Tibial nerve (tissue), 4 donors: ENCODE measurements at places on chromosomes 11 and 22.

DNA sequence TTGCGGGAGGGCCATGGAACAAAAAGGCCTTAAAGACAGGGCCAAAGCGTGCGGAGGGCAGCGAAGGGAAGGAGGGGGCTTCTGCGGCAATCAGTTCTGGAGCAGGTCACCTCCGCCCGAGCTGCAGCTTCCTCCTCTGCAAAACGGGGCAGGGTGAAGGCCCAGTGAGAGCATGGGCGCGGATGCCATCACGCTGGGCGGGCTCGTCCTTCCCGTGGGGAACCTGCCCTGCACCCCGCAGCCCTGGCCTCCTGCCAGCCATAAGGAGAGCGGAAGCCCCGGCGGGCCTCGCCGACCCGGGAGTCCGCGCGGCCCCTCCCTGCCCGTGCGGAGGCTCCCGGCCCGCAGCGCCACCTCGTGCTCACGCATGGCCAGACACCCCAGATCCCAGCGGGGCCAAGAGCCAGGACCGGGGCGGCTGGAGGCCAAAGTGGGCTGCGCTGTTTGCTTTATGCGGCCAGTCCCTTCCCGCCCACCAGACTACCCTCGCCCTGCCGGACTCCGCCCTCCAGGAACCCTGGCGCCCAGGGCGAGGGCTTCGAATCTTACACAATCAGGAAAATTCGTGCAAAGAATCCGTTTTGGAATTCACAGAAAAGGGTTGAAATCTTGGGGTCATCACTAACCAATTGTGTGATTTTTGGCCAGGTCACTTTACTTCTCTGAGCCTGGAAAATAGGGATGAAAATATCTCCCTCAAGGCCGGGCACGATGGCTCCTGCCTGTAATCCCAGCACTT lies 16.1 kb downstream of the TSKU start:
- peak; percentile 82 for DNase-seq

DNA sequence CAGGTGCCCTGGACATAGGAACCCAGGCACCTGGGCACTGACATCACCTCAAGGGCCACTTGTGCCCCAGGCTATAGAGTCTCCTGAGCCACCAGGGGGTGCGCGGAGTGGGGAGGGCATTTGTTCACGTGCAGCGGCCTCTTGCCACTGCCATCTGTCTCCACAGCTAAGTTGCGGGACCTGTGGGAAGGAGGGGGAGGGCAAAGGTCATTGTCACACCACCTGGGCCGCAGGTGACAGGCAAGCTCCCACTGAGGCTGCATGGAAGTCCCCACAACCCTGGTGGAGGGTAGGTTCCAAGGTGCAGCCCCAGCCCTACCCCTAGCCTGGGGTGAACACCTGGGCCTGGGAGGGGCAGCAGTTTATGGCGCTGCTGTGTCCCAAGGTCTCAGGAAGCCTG lies 79.5 kb downstream of the PIWIL3 start:
- DNase-seq, result no peak

DNA sequence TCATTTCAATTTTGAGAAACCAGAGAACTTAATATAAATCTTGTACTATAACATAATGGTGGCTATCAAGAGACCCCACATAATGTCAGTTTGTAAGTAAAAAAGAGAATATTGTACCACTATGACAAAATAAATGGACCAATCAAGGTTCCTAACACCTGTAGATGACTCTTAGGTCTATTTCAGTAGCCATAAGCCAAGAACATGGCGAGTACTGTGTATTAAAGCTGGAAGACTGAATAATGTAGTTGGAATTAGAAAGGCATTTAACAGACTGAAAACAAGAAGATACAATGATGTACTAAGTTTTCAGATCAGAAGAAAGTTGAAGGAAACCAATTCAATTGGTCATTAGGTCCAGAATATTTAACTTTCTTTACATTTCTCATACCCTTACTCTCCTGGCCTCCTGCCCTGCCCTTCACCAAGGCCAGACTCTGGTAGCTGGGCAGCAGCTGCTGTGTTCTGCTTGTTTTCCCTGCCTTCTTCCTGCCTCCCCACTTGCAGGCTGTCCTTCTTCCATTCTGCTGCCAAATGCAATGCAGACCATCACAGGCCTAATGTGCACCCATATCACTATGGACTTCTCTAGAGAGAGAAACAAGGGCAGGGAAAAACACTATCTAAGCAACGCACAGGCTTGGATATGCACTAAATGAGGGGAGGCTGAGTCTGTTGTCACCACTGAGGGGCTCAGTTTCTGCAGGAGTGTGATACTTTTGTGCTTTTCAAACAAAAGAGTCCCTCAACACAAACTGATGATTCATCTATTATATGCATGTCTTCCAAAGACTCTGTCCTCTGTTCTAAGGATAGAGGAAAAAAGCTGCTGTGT lies 60.1 kb downstream of the RAB30 start:
- no peak for DNase-seq

GRCh38 chr11:122082205-122082604 lies 33.8 kb downstream of the BLID start:
- no peak for DNase-seq

DNA sequence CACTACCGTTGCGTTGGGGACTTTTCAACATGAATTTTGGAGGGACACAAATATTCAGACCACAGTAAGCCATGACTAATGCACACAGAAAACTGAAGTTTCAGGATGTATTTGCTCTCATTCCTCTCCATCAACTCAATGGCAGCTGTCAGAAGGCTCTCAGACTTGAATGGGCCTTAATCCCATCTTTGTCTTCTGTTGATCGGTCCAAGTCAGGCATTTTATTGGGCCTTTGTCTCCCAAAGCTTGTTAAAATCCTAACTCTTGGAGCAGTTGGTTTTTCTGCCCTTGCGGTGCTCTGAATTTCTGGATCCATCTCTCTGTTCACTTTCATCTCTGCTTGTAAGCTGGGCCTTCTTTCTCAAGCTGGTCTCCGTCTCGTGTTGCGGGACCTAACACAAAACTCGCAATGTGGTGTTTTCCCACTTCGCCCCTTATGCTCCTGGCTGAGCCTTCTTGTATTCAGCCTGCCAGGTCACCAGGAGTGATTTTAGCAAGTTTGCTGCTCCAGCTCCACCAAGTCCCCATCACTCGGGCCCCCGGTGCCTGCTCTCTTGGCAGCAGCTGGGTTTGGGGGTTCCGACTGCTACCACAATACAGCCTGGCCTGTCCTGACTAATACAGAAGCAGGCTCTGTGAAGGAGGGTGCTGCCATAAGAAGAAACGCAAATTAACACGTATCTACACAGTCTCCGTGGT lies 27.0 kb downstream of the TSPAN32 start:
- DNase-seq, result no peak

DNA sequence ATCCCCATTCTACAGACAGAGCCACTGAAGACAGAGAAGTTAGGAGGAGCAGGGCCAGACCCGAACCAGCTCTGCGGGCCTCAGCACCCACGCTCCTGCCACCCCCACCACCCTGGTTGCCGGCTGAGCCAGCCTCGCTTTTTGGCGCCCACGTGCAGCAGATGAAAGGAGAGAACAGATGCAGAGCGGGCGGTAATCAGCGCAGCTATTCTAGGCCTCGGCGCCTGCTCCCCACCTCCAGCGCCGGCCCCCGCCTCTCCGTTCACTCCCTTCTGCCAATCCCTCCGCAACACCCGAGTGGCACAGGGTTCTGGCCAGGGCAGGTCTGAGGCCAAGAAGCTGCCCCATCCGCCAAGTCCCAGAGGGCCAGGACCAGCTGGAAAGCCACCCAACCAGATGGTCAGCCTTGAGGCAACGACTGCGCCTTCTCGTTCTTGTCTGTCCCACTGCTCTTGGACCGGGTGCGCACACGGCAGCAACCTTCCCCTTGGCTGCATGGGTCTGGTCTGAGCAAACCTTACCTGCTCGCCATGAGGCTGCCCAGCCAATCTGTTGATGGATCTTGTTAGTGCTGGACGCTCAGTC lies 16.8 kb downstream of the DNAL4 start:
- no peak for DNase-seq

DNA sequence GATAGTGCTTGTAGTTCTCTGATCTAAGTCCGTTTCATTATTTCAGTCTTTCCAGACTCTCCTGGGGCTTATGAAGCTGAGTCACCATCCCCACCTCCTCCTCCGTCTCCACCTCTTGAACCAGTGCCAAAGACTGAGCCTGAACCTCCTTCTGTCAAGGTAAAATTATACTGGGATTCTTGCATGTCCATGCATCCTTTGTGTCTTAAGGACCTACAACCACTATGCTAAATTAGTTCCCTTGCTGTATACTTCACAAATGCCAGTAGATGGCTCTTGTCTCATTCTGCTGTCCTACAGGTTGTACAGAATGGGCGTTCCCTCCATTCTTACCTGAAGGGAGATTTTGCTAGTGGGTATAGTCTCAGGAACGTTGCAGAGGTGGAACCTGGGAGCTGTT lies 42.2 kb downstream of the POLD3 start:
- DNase-seq, result no peak

- DNase-seq, result no peak
These were observed 2.8 kb downstream of the PDXP start for GRCh38 chr22:37661160-37661924.

GRCh38 chr11:118789501-118790356 lies 1.2 kb downstream of the DDX6 start:
- DNase-seq, result peak; percentile 43

- DNase-seq, result peak; percentile 39
These were observed 230.1 kb upstream of the DDI1 start for GRCh38 chr11:103806130-103806895.

DNA sequence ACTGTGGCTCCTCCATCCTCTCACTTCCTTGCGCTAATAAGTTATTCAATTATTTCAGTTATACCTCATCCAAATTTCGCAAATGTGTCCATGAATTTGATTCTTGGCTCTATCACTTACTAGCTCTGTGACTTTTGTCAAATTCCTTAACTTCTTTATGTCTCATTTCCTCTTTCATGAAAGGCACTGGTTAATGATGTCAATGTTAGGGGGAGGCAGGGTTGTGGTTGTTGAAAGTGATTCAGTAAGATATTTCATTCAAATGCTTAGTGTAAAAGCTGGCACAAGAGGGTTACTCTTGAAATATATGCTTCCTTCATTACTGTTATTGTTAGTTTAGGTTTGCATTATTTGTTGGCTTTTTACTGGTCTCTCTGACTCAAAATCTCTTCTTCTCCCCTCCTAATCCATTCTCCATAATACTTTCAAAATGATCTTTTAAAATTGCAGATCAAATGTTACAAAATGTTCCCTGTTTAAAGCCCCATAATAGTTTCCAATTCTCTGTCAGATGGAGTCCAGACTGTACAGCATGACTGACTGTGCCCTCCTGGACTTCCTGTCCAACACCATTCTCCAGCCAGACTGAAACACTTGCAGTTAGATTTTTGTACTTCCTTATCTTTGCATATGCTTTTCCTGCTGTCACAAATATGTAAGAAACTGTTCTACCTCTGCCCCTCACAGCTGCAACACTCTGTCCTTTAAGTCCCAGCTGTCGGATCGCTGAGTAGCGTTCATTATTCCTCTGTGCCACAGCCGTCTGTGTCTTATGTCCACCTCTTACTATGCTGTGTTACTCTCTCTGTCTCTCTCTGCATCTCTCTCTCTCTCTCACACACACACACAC lies 510.6 kb upstream of the RAG2 start:
- no peak for DNase-seq

DNA sequence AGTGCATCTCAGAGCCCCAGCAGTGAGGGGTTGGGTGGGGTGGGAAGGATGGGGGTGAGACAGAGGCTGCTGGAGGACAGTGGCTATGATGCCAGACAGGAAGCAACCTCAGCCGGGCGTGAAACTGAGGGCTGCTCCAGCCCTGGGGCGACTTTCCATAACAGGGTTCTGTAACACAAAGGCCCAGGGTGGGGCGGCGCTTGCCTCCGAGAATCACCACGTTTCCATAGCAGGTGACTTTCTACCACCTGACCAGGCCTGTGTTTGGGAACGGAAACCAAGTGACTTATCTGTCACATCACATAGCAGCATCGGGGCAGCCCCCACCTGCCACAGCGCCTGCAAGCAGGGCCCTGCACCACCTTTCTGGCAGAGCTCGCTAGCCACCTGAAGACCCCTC lies 85.8 kb downstream of the TRMU start:
- no peak for DNase-seq

GRCh38 chr11:62505059-62505439 lies 41.6 kb downstream of the AHNAK start:
- no peak for DNase-seq

- no peak for DNase-seq
These were observed 62.9 kb downstream of the RCN1 start for GRCh38 chr11:32153747-32154146.

DNA sequence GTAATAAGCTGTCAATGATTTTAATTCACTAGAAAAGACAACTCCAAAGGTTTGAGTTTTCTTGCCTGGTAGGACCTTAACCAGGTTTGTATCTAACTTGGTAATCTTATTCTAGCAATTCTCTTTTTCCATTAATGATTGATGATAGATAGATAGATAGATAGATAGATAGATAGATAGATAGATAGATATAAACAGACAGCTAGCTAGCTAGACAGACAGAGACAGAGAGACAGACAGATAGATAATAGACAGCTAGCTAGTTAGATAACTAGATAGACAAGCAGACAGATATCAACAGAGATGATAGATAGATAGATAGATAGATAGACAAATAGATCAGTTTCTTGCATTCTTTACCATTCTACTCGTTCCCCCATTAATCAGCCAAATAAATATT lies 15.3 kb downstream of the TMPRSS6 start:
- no peak for DNase-seq

DNA sequence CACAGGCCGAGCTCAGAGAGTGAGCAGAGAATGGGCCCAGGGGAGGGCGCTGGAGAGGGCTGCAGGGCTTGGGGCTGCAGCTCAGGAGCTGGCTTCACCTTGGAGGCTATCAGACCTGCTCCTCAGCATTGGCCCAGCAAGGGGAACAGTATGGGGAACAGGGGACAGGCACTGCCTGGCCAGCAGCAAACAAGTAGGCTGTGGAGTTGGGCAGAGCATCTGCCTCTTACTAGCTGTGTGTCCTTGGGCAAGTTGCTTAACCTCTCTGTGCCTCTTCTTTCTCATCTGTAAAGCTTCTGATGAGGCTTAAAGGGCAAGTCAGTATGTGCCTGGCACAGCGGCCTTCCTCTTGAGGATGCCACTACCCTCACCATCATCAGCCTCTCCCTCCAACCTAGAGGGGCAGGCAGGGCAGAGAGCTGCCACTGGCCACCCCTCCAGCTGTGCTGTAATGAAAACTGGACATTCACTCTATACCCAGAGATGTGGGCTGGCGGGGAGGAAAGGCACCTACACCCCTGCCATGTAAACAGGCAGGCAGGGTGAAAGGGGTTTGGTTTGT lies 7.5 kb upstream of the CDKN1C start:
- no peak for DNase-seq

DNA sequence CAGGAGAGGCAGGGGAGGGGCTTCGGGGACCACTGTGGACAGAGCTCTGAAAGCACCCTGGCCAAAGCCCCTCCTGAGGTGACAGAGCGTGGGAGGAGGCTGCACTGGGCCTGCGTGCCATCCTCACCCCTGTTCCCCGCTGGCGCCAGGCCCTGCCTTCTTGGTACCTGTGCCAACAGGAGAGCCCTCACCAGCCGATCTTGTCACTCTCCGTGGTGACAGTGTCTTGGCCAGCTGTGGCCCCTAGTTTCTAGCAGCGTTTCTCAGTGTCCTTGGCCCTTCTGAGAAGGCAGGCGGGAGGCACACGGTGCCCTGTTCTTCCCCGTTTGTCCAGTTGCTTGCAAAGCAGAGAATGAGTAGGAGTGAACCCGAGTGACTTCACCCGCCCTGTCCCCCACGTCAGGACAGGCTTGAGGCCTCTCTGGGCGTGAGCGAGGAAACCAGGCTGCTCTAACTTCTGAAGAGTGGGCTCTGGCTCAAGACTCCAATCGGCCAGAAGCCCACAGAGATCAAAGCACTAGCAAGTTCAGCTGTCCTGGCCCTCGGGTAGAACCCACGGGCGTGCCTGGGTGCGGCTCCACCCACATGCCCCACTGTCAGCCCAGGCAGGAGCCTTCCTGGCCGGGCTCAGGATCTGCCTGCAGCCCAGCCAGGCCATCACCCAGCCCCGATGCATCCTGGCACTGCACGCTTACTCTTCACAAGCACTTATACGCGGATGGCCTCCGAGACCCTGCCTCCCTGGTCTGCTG lies 60.2 kb upstream of the EMID1 start:
- DNase-seq, result no peak
